ENCODE measurements at places on chromosomes 6 and 20.

- no peak overlapping the region for H3K27ac ChIP-seq
- no peaks in the 10 kb centered on the region for H3K27me3 ChIP-seq
- no peaks in the 10 kb centered on the region for H3K4me1 ChIP-seq
- no peak for DNase-seq
- no peaks in the 10 kb centered on the region for H3K36me3 ChIP-seq
- H3K4me3 ChIP-seq = no peak overlapping the region
Measured at GRCh38 chr20:4919047-4919704, 82.1 kb downstream of the SLC23A2 start.

- peaks cover 20% of the 10 kb centered on the region for H3K4me1 ChIP-seq
- peak; percentile 48 for DNase-seq
- no peak overlapping the region for H3K4me3 ChIP-seq
- no peak overlapping the region for H3K27ac ChIP-seq
- H3K27me3 ChIP-seq = no peaks in the 10 kb centered on the region
Measured at GRCh38 chr6:90468080-90468479, 118.8 kb downstream of the MAP3K7 start.

GRCh38 chr6:44258325-44258863 lies 1.1 kb upstream of the SLC35B2 start:
- peak overlapping the region; percentile 93 for H3K27ac ChIP-seq
- H3K4me3 ChIP-seq = no peak overlapping the region
- no peak for DNase-seq

DNA sequence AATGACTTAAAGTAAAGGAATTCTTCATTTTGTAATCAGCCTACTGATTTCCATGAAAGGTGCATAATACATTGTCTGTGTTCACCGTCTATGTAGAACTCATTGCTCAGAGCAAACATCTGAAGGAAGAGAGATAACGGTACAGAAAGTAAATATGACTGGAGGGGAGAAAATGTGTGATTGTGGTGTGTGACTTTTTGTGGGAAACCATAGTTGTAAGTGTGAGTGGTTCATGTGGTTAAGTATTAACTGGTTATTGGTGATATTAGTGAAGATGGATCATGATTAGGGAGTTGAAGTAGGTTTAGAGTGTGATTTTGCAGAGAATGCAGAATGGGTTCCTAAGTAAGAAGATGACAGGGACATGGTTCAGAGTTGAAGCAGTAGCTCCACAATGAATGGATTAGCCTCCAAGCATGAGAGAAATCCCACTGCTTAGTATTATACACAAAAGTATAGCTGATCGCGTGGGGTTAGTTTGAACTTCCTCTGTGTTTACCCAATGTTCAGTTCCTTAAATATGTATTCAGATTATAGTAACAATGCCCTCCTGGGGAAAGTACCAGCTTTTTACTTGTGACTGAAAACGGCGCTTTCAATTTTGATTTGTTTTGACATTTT lies 368.9 kb downstream of the UTRN start:
- no peaks in the 10 kb centered on the region for H3K4me1 ChIP-seq
- no peak overlapping the region for H3K4me3 ChIP-seq
- H3K27me3 ChIP-seq = no peaks in the 10 kb centered on the region
- DNase-seq = no peak
- H3K27ac ChIP-seq = no peak overlapping the region

DNA sequence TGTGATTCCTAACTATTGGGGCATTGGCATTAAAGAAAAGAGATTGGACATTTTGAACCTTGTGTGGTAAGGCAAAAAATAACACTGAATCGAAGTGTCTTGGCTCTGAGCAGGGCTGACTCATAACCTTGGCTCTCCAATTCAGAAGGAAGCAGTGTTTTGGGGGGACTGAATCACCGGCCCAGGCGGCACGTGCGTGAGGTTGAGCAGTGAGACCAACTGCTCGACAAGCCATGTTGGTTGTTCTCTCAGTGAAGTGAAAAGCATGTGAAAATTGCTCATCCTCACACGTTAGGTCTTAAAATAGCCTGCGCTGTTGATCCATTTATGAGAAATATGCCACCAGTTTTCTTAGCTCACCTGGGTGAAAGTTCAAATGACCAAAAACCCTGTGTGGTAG lies 137.8 kb upstream of the SPACA1 start:
- DNase-seq = no peak
- H3K36me3 ChIP-seq = no peaks in the 10 kb centered on the region
- no peaks in the 10 kb centered on the region for H3K27me3 ChIP-seq
- no peaks in the 10 kb centered on the region for H3K4me1 ChIP-seq
- H3K27ac ChIP-seq = no peak overlapping the region
- no peak overlapping the region for H3K4me3 ChIP-seq

- no peaks in the 10 kb centered on the region for H3K4me1 ChIP-seq
- no peaks in the 10 kb centered on the region for H3K36me3 ChIP-seq
- H3K4me3 ChIP-seq = no peak overlapping the region
- DNase-seq = no peak
- peaks cover 11% of the 10 kb centered on the region for H3K27me3 ChIP-seq
- no peak overlapping the region for H3K27ac ChIP-seq
Measured at GRCh38 chr6:170051229-170052172, 239.4 kb downstream of the DLL1 start.

DNA sequence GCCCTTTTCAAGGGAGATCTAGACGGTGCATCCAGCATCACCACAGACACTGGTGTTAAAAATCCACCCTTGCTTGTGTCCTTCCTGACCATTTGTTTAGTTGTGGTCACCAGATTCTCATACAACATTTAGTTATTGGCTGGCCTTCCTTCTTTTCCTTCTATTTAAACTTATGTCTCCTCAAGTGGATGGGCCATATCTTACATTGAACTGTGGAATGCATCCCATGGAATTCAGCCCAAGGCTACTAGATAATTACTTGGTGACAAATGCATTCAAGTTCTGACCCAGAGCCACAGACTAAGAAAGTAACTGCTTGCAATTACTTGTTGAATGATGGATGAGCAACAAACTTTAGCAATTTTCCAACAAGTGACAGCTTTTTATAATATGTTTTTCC lies 198.9 kb upstream of the SSTR4 start:
- no peak for DNase-seq
- H3K27me3 ChIP-seq = no peaks in the 10 kb centered on the region
- no peaks in the 10 kb centered on the region for H3K36me3 ChIP-seq
- no peak overlapping the region for H3K4me3 ChIP-seq
- H3K27ac ChIP-seq = peak overlapping the region; percentile 63
- H3K4me1 ChIP-seq = peaks cover 41% of the 10 kb centered on the region

- no peak for DNase-seq
- no peaks in the 10 kb centered on the region for H3K36me3 ChIP-seq
- H3K4me1 ChIP-seq = no peaks in the 10 kb centered on the region
- H3K27me3 ChIP-seq = peaks cover 2% of the 10 kb centered on the region
- no peak overlapping the region for H3K27ac ChIP-seq
- no peak overlapping the region for H3K4me3 ChIP-seq
Measured at GRCh38 chr6:17018425-17018824, 83.4 kb upstream of the STMND1 start.

DNA sequence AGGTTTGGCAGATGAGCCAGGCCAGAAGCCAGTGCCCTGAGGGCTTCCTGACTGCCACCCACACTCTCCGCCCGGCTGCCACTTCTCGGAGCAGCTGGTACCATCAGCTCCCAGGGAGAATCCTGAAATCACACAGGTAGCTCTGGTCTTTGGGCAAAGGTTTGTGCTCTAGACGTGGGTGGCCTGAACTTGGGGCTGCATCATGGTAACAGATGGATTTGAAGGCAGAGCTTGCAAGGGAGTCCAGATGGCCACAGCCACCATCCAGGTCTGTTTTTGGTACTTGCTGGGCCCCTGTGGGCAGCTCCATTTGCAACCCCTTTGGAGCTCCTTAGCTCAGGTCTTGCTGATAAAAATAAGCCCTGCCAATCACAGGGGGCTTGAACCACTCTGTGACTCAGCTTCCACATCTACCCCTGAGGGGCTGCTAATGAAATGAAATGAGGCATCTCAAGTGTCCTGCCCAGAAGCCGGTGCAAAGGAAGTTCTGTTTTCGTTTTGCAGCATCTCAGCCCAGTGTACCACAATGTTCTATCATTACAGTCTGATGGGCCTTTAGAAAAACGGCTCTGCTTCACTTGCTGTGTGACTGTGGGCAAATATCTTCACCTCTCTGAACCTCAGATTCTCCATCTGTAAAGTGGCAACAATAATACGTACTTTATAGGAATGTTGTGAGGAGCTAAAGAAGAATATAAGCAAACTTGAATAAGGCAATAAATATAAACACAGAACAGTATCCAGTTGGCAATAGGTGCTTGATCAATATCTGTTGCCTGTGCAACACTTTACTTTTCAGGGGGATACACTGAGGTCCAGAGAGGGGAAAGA lies 25.1 kb upstream of the CDH22 start:
- no peak for DNase-seq
- no peaks in the 10 kb centered on the region for H3K4me1 ChIP-seq

DNA sequence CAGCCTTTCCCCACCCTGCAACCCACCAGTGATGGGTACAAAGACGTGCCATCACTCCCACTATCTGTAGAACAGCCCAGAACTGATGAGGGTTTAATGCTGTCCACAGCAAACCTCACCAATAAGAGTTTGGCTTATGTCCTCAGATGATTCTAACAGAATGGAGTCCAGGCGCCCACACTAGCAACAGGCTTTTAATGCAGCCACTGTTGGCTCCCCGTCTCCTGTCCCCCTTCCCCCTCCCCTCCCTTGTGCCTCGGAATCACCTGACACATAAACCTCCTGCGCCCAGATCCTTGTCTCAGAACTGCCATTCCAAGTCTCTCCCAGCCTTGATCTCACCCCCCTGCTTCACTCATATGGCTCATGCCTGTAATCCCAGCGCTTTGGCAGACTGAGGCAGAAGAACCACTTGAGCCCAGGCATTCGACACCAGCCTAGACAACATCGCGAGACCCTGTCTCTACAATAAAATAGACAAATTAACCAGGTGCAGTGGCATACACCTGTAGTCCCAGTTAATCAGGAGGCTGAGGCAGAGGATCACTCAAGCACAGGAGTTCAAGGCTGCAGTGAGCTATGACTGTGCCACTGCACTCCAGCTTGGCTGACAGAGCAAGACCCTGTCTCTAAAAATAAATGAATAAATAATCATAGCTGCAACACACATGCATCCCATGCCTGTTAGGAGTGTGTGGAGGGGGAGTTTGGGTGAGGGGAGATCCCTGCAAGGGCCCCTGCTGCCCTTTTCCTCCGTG lies 85.6 kb downstream of the SNX5 start:
- H3K4me3 ChIP-seq = no peak overlapping the region
- H3K27ac ChIP-seq = no peak overlapping the region
- H3K36me3 ChIP-seq = no peaks in the 10 kb centered on the region
- H3K27me3 ChIP-seq = peaks cover 2% of the 10 kb centered on the region
- no peaks in the 10 kb centered on the region for H3K4me1 ChIP-seq

DNA sequence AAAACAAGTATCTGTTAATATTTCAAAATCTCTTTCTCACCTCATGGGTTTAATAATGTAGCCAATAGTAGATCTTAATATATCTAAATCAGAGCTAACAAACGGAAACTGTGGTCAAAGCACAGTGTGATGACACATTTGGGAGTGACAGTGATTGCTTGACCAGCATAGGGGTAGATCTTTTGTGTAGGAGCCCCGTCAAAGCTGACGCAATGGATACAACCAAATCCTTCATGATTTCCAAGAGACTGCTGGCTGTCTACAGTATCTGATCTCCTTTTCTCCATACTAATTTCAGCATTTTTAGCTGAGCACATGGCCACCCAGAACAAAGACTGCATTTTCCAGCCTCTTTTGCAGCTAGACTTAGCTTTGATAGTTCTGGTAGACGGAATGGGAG lies 299.3 kb upstream of the ECI2 start:
- no peaks in the 10 kb centered on the region for H3K4me1 ChIP-seq
- no peak overlapping the region for H3K4me3 ChIP-seq
- DNase-seq = no peak
- no peak overlapping the region for H3K27ac ChIP-seq

- no peak overlapping the region for H3K27ac ChIP-seq
- H3K4me3 ChIP-seq = no peak overlapping the region
- H3K4me1 ChIP-seq = peaks cover 62% of the 10 kb centered on the region
Measured at GRCh38 chr20:63771046-63771707, 31.6 kb downstream of the SLC2A4RG start.

DNA sequence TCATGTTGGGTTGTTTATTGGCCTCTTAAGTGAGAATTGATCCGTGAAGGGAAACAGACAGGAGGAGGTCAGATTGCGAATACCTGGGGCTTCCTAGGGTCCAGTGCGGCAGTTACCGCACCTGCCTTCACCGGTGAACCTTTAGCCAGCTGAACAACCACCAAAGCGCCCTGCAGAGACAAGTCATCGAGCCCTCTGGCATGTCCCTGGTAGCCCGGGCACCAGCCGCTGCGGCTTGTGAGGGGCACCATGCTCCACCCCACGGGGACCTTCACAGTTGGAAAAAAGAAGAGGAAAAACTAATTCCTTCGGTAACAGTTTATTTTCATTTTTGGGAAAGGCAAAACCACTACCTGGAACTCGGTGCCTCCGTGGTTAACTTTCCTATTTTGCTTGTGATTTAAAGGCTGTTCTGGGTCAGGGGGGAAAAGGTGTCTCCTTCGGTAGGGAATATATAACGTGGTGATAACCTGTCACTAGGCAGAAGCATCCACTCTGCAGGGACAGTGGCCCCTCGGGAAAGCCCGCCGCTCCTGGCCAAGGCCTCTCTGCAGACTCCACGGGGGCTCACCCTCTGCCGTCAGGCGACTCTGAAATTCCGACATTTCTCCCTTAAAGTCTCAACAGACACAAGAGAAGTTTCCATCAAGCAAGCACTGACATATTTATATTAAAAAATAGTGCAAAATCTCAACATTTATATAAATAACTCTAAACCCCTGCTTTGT lies 30.7 kb upstream of the ZBP1 start:
- H3K4me3 ChIP-seq = no peak overlapping the region
- no peak for DNase-seq
- H3K36me3 ChIP-seq = no peaks in the 10 kb centered on the region
- H3K27me3 ChIP-seq = peaks cover 70% of the 10 kb centered on the region
